Omental fat pad (tissue), 4 donors: ENCODE measurements at places on chromosomes 1 and 21. TPM values are rescaled to one million over a fixed set of nuclear protein-coding genes. Genes with fewer than 3 reads are reported as not detected.

- DNase-seq, result no peak
Observed at GRCh38 chr1:208939537-208940085, 643.9 kb upstream of the CAMK1G start.

IPP gene
- total RNA-seq, result 6.9 TPM

KCNJ9 gene
- not detected for total RNA-seq

KLHL21 gene
- 57.2 TPM for total RNA-seq

GRCh38 chr1:183808296-183809027 lies 3.5 kb downstream of the RGL1 start:
- DNase-seq, result no peak

TPTE gene
- not detected for total RNA-seq

- no peak for DNase-seq
Observed at GRCh38 chr1:186900539-186901237, 71.9 kb downstream of the PLA2G4A start.

RASSF5 gene
- total RNA-seq, result 10.0 TPM

GRCh38 chr21:34619841-34620665 lies 5.1 kb upstream of the RCAN1 start:
- DNase-seq, result no peak

DNA sequence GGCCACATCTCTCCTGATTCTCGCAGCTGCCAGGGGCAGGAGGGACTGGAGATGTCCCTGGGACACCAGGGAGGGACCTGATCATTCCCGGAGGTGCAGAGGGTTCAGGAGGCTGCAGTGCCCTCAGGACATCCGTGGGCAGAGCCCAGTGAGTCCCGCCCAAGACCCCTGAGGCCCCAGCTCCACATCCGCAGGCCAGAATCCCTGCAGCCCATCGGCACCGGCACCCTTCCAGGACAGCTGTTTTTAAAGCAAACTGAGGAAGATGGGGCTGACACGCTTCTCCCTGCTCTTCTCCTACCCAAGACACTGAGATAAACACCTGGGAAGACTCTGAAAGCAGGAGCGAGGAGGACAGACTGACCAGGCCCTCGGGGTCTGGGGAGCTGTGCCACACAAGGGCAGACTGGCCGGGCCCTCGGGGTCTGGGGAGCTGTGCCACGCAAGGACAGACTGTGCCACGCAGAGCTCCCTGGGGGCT lies 25.5 kb downstream of the SLC19A1 start:
- DNase-seq, result no peak

- DNase-seq, result no peak
Observed at GRCh38 chr1:178294654-178295053, 200.8 kb downstream of the RASAL2 start.

PLCH2 gene
- total RNA-seq, result 0.31 TPM

GRCh38 chr1:15231714-15232201 lies 15.3 kb upstream of the FHAD1 start:
- DNase-seq, result no peak

KCNC4 gene
- 6.8 TPM for total RNA-seq

GRCh38 chr1:25082216-25082899 lies 149.9 kb downstream of the SYF2 start:
- DNase-seq, result no peak

DNA sequence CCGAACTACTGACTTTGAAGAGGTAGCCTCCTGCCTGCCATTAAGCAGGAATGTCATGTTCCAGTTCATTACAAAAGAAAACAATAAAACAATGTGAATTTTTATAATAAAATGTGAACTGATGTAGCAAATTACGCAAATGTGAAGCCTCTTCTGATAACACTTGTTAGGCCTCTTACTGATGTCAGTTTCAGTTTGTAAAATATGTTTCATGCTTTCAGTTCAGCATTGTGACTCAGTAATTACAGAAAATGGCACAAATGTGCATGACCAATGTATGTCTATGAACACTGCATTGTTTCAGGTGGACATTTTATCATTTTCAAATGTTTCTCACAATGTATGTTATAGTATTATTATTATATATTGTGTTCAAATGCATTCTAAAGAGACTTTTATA lies 159.8 kb upstream of the SGIP1 start:
- DNase-seq, result no peak

FMOD gene
- 50.6 TPM for total RNA-seq

- DNase-seq, result no peak
Observed at GRCh38 chr1:220432408-220432807, 95.5 kb upstream of the MARK1 start.

OR2L3 gene
- not detected for total RNA-seq

GRCh38 chr1:164743976-164744375 lies 185.0 kb downstream of the PBX1 start:
- DNase-seq, result no peak

- DNase-seq, result no peak
Observed at GRCh38 chr21:25515484-25516405, 91.5 kb downstream of the MRPL39 start.

PGBD5 gene
- 1.4 TPM for total RNA-seq

DNA sequence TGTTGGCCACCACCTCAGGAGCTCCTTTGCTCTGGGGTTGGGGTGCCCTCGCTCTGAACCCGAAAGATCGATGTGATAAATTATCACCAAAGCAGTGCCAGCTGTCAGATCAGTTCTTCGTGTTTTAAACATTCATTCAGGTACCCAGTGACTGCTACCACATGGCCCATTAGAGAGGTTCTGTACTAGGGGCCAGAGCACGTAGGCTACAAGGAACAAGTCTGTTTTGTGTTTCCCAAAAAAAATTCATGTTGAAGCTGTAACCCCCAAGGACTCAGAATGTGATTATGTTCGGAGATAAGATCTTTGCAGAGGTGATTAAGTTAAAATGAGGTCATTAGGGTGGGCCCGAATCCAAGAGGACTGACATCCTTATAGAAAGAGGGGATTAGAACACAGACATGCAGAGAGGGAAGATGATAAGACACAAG lies 526.9 kb downstream of the NPHP4 start:
- DNase-seq, result no peak

DNA sequence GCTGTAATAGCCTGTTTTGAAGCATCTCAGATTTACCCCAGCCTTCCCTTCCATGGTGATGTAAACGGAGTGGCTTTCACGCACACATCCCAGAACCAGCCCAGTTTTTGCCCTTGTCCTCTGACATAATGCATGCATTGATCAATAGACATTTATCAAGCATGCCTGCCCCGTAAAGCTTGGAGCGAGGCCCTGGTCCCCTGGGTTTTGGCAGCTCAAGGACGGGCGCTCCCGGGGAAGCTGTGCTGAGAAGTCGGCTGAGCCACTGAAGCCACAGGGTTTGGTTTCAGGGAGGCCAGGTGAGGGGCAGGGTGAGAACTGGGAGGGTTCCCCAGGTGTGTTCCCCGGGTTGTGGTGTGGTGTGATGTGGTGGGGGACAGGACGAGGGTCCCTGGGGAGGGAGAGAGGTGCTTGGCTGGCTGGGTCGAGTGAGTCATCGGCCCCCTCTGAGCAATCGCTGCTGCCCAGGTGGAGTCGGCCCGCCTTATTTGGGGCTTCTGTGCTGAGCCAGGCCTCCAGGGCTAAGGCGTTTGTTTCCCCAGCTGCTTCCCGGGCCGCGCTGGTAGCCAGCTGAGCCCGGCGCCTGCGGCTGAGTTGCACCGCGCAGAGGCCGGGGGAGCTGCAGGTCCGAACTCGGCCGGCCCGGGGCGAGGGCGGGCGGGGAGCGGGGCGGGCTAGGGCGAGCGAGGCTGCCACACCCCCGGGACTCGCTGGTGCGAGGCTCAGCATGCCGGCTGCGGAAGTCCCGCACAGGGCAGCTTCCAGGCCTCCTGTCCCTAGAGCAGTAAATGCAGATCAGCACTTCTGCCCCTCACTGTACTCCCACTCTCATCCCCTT lies 23.6 kb downstream of the ATP2B4 start:
- DNase-seq, result no peak

WDR64 gene
- not detected for total RNA-seq

UQCRHL gene
- total RNA-seq, result 0.82 TPM

DNA sequence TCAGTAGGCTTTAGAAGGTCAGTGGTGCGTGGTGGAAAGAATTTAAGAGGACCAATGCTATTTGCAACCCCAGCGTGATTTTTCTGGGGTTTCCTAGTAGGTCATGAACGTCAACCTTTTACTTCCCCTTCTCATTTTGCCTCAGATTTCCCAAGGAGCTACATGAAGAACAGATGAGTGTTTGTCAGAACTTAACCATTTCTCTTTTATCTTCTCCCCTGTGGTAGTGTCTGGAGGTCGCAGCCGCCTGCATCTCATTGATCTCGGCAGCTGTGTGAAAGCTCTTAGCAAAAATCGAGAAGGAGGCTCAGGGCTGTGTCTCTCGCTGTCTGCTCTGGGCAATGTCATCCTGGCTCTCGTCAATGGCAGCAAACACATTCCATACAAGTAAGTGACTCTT lies 491.1 kb downstream of the KIF26B start:
- no peak for DNase-seq

DNA sequence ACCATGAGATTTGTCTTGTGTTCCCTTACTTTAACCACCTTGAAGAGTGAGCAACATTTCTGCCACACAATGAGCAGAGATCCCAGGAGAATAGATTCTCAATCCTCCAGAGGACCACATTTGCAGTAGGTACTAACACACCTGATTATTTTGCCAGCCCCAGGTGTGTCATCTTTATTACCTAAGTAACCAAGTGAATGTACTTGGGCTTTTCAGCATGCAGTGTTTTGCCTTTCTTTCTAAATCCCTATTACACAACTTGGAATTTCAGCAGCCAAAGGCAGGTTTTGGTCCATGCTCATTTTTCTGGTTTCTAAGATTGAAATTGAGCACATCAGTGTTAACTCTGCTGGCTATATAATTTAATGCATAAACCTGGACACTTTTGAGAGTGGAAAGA lies 43.2 kb upstream of the ST6GALNAC5 start:
- DNase-seq, result no peak

NBPF26 gene
- total RNA-seq, result 14.9 TPM

DNA sequence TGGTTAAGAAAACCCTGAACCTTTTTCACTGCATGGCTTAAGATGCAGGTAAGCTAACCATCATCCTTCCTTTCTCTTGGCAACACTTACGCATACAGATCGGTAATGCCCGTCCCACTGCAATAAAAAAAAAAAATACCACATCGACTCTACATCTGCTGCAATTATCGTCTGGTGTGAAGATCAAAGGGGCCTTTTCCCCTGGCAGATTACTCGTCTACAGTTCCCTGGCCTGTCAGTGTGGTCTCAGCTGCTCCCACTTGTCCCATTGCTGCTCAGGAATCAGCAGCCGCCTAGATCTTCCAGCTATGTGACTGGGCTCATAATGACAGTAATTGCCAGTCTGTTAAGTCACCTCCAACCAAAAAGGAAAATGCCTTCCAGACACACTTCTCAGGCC lies 133.1 kb downstream of the SETD4 start:
- no peak for DNase-seq

PTGS2 gene
- total RNA-seq, result 8.3 TPM
